ENCODE measurements at places on chromosomes 13 and 19.

- no peak for DNase-seq
Observed at GRCh38 chr19:46049597-46049996, 8.8 kb upstream of the IGFL4 start.

GRCh38 chr19:43330726-43331434 is 22.6 kb upstream of the CD177 start:
- DNase-seq: no peak

GRCh38 chr19:42253245-42254088 is 1.5 kb downstream of the ERF start:
- DNase-seq: peak; percentile 53

DNA sequence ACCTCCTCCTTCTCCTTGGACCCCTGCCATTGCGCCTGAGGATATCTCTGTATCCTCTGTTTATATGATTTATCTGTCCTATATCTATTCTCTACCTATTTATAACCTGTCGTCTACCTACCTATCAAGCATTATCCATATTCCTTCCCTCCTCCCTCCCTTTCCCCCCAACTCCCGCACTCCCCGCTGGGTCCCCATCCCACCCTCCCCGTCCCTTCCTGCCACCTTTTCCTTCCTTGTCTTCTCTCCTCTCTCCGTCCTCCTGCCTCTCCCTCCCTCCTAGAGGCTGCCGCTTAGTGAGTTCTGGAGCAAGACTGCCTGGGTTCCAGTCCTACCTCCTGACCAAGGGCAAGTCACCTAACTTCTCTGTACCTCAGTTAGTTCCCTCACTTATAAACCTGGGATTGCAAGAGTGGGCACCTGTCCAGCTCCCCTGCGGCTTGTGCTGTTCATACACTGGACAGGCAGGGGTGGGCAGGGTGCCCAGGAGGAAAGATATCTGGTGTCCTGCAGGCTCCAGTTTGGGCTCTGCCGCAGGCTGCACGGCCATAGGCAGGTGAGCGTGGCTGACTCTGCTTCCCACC is 16.1 kb downstream of the TTYH1 start:
- peak; percentile 55 for DNase-seq

- DNase-seq: no peak
Observed at GRCh38 chr19:41398050-41398418, 416 bp downstream of the BCKDHA start.

DNA sequence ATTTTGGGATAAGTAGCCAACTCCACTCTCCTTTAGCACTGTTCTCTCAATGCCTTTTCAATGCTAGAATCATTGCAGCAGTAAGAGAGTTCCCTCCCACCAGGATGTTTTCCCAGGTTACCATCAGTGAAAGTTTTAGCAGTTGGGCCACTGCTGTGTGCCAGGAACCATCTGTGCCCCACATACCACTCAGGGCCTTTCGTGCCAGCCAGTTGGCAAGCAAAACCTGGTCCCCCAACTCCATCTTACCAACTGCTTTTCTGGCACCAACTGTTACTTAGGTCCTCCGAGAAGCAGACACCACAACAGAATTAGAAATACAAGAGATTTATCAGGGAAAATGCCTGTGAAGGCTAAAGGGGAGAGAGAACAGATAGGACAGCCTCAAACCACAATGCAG is 533.4 kb upstream of the NBEA start:
- DNase-seq: no peak

- peak; percentile 31 for DNase-seq
Observed at GRCh38 chr13:21106089-21106488, 44.7 kb upstream of the LATS2 start.

DNA sequence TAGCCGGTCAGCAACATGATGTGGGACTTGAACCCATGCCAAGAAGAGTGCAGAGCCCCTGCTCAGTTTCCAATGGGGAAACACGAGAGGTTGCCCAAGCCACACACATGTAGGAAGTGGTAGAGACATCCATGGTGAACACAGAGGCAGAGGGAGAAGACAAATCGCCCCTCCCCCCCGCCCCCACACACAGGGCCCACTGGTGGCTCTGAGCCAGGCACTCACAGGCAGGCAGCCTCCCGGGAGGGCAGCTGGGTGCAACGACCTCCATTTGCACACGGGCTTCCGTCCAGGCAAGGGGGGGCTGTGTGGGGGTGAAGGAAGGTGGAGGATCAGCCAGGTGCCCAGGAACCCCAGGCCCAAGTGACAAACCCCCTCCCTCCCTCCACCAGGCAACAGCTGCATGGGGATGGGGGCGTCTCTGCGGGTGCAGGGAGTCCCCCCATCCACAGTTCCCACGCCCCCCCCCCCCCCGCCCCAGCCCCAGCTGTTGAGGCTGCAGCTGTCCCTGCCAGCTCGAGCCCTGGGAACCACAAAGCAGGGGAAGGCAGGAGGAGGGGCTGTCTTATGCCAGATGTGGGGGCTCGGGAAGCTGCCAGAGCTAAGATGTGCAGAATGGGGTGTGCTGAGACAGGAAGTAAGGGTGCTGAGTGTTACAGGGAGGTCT is 3.4 kb downstream of the NOTCH3 start:
- no peak for DNase-seq

Data from A172 (cell line).